ENCODE measurements at places on chromosomes 4 and X.

DNA sequence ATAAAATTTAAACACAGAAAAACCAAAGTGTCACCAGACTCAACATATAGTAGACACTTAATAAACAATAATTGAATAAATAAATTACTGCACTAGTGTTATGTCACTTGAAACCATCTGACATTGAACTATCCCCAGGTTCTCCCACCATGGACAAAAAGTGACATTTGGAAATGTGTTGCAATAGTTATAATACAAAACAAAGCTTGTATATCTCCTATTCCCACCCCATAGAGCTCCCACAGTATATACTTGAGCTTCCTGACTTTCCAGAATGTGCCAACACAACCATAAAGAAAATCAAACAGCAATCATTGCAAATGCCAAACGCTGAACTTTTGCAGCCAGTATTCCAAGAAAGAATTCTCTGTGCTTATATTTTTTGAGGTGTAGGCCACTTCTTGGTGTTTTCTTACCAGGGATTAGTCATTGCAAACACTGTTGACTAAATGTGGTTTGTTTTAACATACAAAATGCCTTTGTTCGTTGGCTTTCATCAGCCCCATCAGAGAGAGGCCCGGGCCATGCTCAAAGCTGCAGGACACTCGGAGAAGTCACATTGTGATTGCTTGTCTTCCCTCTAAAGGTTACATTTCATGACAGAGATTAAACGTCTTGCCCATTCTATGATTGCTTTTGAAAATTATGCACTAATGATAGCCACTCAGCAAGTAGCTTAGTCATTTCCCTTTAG lies 33.8 kb downstream of the PPARGC1A start:
- no peak for DNase-seq

DNA sequence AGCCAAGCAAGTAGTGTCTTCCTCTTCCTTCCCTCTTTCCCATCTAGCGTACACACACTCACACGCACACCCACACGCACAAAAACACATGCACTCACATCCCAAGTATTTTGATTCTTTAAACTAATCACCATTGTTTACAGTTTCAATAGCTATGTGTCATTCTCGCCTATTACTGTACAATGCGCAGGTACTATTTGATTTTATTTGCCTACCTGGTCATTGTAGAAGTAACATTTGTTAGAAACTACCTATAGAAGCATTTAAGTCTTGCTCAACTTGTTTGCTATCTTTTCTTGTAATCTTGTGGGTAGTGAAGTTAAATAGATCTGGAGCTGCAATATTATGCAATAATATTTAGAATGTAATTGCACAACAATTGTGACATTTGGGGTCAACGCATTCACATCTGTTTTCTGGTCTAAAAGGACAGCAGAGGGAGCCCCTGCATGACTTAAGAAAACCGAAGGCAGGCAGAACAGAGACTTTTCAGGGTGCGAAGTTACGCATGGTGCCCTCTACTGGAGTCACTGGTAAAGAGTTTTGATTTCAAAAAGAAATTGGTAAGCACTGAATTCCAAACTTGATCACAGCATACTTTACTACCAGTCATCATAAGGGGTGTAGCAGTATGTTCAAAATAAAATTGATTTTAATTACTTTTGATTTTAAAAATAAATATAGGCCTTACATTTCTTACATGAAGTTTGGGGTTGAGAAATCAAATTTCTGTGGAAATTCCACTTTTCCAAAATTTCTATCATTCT lies 503.3 kb upstream of the FAM241A start:
- DNase-seq: no peak

DNA sequence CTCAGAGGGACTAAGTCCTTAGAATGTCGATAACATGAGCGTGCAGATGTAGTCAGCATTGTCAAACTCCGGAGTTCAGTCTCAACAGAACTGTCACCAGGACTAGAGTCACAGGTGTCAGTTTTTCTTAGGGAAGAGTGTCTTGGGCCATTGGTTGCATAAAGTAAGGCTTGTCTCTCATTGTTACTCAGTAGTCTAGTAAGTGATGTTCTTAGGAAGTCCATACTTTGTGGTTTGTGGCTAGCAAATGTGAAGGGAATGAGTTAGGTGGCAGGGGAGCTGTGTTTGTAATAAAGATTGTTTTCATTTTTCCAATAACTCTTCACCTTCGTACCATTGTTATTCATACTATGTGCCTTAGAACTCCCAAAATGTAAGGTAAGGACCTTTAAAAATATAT lies 119.6 kb downstream of the AFF2 start:
- DNase-seq: no peak

GRCh38 chr4:130025701-130026100 lies 929.7 kb downstream of the C4orf33 start:
- no peak for DNase-seq

- no peak for DNase-seq
These were observed 19.3 kb downstream of the DMP1 start for GRCh38 chr4:87669373-87669772.

DNA sequence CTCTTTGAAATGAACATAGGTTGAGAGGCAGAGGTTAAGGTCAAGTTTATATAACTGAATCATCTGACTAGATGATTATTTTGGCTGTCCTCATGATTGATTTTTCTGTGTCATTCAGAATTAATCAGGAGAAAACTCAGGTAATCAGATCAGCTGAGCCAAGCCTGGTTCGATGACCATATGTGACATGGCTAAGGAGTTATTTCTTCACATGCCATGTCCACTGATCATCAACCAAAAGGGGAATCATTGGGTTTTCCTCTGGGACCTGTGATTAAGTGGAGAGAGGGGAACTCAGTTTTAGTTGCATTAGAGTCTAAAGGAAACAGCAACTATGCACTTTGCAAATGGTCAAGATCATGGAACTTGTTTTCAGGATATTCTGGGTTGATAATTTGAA lies 20.3 kb upstream of the PACRGL start:
- no peak for DNase-seq

GRCh38 chr4:158268553-158268952 lies 58.3 kb downstream of the TMEM144 start:
- DNase-seq: no peak

DNA sequence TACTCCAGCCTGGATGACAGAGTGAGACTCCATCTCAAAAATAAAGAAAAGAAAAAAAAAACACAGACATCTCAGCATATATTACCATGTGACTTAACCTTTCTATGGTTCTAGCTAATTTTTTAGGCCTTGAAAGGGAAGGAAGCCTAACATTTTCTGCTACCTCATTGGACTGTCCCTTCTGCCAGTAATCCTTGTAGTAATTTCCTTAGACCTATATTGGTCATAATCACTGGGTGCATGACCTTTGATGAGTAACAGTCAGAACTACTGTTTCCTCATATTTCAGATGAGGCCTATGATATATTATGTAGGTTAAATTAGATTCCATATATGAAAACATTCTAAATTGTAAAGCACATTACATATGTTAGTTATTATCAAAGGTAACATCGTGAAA lies 9.6 kb downstream of the XIAP start:
- no peak for DNase-seq

DNA sequence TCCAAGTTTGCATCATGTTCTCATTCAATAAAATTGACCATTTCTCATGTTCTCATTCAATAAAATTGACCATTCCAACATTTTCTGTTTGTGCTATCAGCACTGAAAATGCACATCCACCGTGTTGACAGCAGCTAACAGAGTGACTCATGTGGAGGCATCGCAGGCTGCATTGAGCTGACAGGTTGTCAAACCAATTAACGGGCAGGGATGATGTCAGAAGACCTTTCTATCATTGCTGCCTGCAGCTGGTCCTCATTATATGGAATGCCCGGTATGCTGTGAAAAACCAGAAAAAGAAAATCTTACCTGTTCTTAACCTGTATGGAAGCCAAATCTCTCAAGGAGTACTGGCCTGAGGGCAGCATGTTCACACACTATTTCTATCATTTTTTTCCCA lies 202.0 kb downstream of the SMIM20 start:
- DNase-seq: no peak

GRCh38 chrX:3712051-3712869 lies 1.2 kb downstream of the PRKX start:
- no peak for DNase-seq

- no peak for DNase-seq
These were observed 442.9 kb downstream of the MID1IP1 start for GRCh38 chrX:39244147-39244546.

All from stimulated activated CD8-positive, alpha-beta memory T cell treated with anti-CD3 and anti-CD28 coated beads, Interleukin-4, amount 100 ng/mL, for 4 hours (primary cell).